Activated T-helper 2 cell treated with anti-CD3 and anti-CD28 coated beads, Interferon-gamma antibody, Interleukin-2, Interleukin-4, amounts not matched to agents 10 μg/mL and 5 μg/mL and 100 μg/mL, durations not matched to agents 14 hours and 24 hours and 36 hours (primary cell): ENCODE measurements at places on chromosomes 7 and 10.

DNA sequence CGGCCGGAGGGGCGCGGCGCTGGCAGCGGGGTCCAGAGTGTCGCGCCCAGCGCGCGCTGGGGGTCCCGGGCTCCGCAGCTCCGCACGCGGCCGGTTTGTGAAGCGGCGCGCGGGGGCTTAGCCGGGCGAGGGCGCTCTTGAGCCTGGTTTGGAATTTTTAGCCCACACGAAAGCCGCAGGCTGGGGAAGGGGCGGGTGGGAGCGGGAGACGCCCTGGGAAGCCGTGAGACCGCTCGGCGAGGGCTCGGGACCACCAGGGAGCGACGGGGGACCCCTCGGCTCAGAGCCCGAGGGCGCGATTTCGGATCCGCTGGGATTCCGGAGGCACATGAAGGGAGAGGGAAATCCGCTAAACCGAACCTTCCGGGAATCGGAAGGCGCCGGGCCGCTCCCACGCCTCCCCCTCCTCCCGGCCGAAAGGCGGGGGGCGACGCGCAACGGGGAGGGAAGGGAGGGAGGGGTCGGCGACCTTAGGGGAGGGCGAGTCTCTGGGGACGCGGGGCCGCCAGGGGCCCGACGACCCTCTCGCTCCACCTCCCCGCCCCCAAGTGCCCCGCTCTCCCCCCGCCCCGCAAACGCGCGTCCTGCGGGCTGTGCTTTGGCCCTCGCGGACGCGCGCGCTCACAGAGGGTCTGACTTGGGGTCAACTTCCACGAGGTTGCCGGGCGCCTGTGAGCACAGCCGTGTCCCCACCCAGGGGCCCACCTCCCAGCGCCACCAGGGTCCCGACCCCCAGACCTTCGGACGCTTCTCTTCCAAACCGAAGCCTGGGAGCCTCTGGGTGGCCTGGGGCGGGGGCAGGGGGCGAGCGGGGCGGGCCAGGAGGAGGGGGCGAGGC is 5.1 kb upstream of the ELFN1 start:
- no peaks in the 10 kb centered on the region for H3K4me1 ChIP-seq
- no peak overlapping the region for H3K27ac ChIP-seq
- H3K27me3 ChIP-seq: peaks cover 41% of the 10 kb centered on the region
- no peaks in the 10 kb centered on the region for H3K36me3 ChIP-seq
- peak; percentile 31 for DNase-seq

GRCh38 chr10:132374612-132375011 is 22.4 kb upstream of the PWWP2B start:
- H3K27me3 ChIP-seq: peaks cover 2% of the 10 kb centered on the region
- no peak for DNase-seq
- H3K4me1 ChIP-seq: peaks cover 2% of the 10 kb centered on the region
- H3K4me3 ChIP-seq: no peak overlapping the region

GRCh38 chr10:114492351-114493037 is 88.2 kb upstream of the AFAP1L2 start:
- peak overlapping the region; percentile 67 for H3K27ac ChIP-seq
- H3K36me3 ChIP-seq: peaks cover 39% of the 10 kb centered on the region
- H3K4me3 ChIP-seq: no peak overlapping the region
- peaks cover 56% of the 10 kb centered on the region for H3K4me1 ChIP-seq
- DNase-seq: peak; percentile 22
- H3K27me3 ChIP-seq: no peaks in the 10 kb centered on the region

- H3K36me3 ChIP-seq: peaks cover 70% of the 10 kb centered on the region
- DNase-seq: no peak
- H3K4me3 ChIP-seq: no peak overlapping the region
Measured at GRCh38 chr7:65966146-65966545, 15.9 kb downstream of the GUSB start.

DNA sequence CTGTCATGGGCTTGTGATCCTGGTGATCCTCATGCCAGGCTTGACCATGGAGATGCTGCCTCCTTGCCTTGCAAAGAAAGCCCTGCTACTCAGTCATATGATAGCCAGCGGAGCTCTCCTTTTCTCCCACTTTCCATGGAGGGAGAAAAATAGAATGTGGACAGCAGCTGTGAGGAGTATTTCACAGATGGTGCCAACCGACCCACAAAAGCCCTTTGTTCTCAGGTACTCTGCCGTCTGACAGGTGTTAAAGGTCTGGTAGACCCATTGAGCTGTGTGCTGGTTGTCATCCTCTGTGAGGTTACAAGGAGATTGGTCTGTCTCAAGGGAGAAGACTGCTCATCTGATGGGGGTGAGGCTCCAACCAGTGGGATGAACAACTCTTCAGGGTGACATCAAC is 29.5 kb upstream of the COBL start:
- no peak overlapping the region for H3K27ac ChIP-seq
- no peak overlapping the region for H3K4me3 ChIP-seq
- no peaks in the 10 kb centered on the region for H3K4me1 ChIP-seq

DNA sequence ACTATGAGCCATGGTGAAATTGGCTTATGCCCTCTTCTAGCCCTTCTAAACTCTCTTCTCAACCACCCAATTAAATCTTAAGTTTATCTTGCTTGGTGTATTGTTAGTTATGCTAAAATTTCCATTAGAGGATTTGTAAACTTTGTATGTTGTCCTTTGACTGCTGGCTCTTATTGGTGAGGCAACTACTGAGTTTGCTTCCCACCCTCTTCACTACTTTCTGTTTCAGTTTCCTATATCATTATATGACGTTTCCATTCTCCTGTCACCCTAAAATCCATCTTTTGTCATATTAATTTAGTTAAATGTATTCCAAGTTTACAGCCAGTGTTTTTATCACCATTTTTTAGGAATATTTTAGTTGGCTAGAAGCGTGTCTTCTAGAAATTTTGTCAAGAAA is 80.9 kb upstream of the VWC2 start:
- H3K27ac ChIP-seq: no peak overlapping the region
- no peaks in the 10 kb centered on the region for H3K36me3 ChIP-seq

- H3K4me1 ChIP-seq: peaks cover 11% of the 10 kb centered on the region
- no peak for DNase-seq
- H3K36me3 ChIP-seq: no peaks in the 10 kb centered on the region
- H3K27ac ChIP-seq: no peak overlapping the region
Measured at GRCh38 chr10:110437351-110437605, 60.4 kb upstream of the DUSP5 start.

DNA sequence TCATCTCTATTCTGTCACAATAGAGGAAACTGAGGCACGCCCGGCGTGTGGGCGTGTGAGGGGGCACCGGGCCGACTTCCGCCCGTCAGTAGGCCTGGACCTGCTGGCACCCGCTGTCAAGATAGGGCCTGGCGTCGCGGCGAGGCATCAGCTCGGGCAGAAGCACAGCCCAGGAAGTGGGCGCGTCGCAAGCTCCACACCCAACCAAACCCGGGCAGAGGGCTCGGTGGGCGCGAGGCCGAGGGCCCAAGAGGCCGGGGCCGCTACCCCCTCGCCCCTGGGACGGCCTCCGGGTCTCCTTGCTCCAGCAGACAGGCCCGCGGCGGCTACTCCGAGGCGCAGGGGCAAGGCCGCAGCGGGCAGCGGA is 91.2 kb downstream of the SPAG6 start:
- peaks cover 8% of the 10 kb centered on the region for H3K27me3 ChIP-seq
- H3K4me3 ChIP-seq: peak overlapping the region; percentile 40
- peaks cover 41% of the 10 kb centered on the region for H3K4me1 ChIP-seq
- no peak for DNase-seq
- H3K36me3 ChIP-seq: peaks cover 4% of the 10 kb centered on the region

DNA sequence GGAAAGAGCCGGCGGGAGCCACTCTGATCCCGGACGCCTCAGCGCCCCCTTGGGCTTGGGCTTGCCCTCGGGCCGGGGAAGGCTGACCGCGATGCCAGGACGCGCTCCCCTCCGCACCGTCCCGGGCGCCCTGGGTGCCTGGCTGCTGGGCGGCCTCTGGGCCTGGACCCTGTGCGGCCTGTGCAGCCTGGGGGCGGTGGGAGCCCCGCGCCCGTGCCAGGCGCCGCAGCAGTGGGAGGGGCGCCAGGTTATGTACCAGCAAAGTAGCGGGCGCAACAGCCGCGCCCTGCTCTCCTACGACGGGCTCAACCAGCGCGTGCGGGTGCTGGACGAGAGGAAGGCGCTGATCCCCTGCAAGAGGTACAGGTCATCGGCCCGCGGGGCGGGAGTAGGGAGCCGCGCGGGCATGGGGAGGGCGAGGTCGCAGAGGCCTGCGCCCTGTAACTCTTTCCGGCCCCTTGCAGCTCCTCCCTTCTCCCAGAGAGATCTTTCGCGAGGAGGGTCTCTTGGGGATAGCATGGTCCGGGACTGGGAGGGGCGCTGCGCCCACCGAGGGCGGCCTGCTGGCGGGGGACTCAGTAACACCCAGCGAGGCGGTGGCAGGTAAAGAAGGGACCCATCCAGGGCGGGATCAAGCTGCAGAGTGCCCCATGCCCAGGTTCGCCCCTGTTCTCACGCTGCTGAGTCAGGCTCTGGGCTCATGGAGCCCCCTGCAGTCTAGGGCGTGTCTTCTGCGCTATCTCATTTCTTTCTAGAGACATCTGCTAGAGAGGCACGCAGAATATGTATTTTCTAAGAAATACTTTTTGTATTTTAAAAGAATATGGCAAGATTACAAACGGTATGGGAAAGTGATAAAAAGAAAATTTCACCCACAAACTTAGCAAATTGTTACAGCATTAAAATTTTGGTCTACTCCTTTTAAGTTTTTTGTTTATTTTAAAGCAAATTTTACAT is 687 bp downstream of the EPDR1 start:
- no peak overlapping the region for H3K27ac ChIP-seq
- H3K27me3 ChIP-seq: peaks cover 59% of the 10 kb centered on the region
- peak overlapping the region; percentile 60 for H3K4me3 ChIP-seq
- no peak for DNase-seq
- H3K36me3 ChIP-seq: no peaks in the 10 kb centered on the region
- H3K4me1 ChIP-seq: peaks cover 12% of the 10 kb centered on the region

- DNase-seq: no peak
- no peak overlapping the region for H3K4me3 ChIP-seq
- H3K27me3 ChIP-seq: no peaks in the 10 kb centered on the region
- peaks cover 2% of the 10 kb centered on the region for H3K36me3 ChIP-seq
Measured at GRCh38 chr7:1844336-1844950, 174.4 kb downstream of the ELFN1 start.

DNA sequence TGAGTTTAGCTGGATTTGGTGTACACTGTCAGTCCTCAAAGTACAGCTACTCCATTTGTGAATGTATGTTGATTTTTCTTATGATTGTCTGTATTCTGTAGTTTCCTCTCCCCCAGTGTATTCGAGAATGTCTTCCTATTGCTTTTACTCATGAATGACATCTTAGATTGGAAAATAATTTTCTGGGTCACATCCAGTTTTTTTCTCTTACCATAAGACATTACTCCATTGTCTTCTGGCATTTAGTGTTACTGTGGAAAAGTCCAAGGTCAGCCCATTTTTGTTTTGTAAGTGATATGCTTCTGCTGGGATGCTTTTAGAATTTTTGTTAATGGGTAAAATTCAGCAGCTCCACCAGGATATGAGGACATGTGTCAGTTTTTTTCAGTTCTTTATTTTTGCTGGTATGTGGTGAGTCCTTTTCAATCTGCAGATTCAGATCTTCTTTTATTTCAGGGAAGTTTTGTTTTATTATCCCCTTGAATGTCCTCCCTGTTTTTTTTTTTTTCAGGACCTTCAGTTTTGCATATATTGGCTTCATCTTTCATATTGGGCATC is 33.6 kb downstream of the WAC start:
- DNase-seq: no peak
- peaks cover 78% of the 10 kb centered on the region for H3K36me3 ChIP-seq
- H3K27me3 ChIP-seq: no peaks in the 10 kb centered on the region
